Hindlimb muscle (tissue), 1 donor: ENCODE measurements at places on chromosomes 7 and 10.

GRCh38 chr7:131335639-131336381 is 8.1 kb downstream of the MKLN1 start:
- no peak for DNase-seq

- no peak for DNase-seq
Measured at GRCh38 chr10:118737603-118738302, 17.0 kb downstream of the CACUL1 start.

GRCh38 chr10:17236468-17237148 is 8.6 kb downstream of the VIM start:
- DNase-seq, result no peak

GRCh38 chr7:140260352-140261104 is 83.7 kb upstream of the KDM7A start:
- DNase-seq, result peak; percentile 8

DNA sequence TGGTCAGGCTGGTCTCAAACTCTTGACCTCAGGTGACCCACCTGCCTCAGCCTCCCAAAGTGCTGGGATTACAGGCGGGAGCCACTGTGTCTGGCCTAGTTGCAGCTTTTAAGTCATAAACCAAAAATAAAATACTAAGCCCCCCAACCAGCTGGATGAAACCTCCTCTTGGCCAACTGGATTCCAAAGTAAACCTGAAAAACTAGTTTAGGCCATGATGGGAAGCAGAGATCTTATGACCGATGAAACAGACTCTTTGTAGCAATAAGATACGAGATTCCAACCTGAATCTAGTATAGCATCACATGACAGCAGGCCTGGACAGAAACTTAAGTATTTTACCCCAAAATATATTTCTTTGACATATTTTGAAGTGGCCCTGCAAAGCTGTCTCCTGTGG is 9.1 kb upstream of the MCM10 start:
- DNase-seq, result no peak

DNA sequence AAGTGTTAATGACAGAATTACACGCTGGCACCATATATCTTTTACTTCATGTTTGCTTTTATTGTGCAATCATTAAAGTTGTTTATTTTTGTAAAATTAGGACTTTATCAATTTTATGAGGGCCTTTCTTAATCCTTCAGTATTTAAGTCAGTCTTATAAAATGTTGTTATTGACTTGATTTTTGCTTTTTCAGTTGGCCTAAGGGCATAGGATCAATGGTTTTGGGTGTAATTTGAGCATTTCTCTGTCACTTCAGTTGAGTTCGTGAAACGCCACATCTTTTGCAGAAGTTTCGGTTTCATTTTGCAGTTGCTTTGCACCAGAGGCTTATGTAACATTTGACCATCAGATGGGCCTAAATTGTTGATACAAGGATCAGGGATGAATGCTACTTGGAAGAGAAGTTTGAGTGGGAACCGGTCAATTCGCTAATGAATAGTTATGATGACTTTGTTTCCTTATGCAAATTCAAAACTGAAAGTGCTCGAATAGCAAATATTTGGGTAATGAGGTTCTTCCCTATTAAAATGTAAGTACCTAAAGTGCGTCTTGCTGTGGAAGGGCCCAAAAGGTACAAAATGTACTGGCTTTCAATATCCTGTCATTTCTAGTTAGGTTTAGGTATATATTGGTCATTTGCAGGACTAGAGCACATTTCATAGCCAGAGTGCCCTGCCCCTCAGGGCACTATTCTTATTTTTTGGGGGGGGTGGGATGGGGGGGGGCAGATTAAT is 340.9 kb downstream of the LRMDA start:
- DNase-seq, result no peak

GRCh38 chr7:71443191-71443530 is 311.2 kb downstream of the GALNT17 start:
- DNase-seq, result no peak

DNA sequence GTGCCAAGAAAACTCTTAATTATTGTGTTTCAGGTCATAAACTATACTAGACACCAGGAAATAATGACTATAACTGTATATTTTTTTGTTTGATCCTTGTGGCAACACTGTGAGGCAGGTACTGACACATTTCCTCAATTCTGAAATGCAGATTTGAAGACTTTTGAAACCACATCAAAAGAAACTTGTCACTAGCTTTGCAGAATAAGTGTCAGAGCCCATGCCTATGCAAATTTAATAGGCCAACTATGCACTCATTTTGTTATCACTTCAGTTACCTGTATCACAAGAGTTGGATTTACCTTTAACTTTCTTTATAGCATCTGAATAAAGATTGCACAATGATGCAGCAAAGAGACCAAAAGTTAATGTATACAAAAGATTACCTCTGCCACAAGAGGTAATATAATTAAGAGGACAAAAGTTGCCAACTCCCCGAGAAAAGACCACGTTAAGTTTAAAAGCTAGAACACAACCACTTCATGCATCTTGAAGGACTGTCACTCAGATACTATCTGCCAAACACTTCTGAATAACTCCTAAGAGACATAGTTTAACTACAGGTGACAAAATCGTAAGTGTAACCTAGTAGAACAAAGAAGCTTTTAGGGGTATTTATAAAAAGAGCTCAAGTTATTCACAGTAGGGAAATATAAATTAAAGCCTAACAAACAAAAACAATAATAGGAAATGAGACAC is 80.5 kb downstream of the ELAPOR2 start:
- no peak for DNase-seq

GRCh38 chr10:107873007-107873406 is 708.5 kb upstream of the SORCS1 start:
- no peak for DNase-seq

DNA sequence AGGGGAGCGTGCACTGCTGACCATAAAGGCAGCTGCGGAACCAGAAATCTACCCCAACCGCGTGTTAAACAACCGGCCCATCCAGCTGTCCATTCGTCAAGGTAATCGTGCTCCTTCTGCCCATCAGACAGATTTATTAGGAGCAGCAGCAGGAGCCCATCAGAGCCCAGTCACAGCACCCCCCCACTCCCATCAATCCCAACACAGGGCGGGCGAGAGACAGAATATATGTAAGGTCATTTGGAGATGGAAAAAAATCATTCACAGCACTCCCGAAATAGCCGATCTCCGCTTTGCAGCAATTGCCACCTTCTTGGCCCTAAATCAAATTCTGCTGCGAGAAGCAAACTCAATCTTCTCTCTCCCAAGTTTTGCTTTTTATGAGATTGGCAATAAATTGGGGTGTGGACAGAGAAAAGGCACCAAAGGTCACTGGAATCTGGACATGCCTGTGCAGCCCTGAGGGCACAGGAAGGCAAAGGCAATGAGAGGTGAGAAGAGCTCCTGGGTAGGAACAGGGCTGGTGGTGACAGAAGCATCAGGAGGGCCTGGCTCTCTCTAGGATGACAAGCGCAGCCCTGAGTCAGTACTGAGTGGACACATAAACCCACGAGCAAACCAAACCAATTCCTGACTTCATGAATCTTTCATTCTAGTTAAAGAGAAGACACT is 145.0 kb upstream of the ZMIZ1 start:
- no peak for DNase-seq

- DNase-seq, result no peak
Measured at GRCh38 chr10:126334272-126334671, 54.0 kb downstream of the ADAM12 start.

- no peak for DNase-seq
Measured at GRCh38 chr10:54958844-54959243, 157.8 kb upstream of the PCDH15 start.

DNA sequence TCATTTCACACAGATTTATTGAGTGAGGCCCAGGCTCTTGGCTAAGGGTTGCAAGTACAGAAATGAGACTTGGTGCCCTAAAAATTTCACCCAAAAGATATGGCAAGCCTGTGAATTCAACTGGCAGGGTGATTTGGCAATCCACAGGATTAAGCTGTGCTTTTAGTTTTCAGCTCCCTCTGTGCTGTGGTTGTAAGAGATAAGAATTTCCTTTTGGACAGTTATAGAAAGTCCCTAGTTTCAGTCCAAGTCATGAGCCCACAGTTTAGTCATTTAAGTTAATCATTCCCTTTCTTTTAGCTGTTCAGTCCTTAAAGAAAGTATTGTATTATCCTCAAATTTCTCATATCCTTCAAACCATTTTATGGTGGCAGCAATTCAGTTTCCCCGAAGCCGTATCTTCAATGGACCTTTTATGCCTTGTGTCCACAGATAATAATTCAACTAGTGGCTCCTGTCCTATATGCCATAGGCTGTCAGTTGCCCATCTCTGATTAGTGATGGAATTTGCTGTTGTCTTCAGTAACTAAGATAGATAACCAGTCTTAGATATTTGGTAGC is 73.4 kb upstream of the NAMPT start:
- DNase-seq, result no peak

- no peak for DNase-seq
Measured at GRCh38 chr7:158396982-158397862, 190.4 kb downstream of the PTPRN2 start.

GRCh38 chr10:76463111-76463510 is 1031.7 kb downstream of the LRMDA start:
- DNase-seq, result no peak

GRCh38 chr7:34844406-34844805 is 186.4 kb downstream of the NPSR1 start:
- no peak for DNase-seq

DNA sequence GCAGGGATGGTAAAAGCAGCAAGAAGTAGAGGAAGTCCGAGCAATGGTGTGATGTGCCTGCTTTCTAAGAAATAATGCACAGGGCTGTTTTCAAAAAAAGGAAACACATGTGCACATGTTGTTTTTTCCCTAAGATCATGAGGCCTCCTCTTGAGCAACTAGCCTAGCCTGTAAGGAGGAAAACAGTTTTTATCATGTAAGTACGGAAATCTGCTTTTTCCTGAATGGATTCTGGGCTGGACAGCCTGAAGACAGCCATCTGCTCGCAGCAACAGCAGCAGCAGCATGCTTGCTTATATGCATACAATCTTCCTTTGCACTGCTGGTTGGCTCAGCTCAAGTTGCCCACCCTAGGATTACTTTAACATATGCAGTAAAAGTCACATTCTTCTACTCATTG is 87.1 kb downstream of the HIBADH start:
- DNase-seq, result peak; percentile 14

DNA sequence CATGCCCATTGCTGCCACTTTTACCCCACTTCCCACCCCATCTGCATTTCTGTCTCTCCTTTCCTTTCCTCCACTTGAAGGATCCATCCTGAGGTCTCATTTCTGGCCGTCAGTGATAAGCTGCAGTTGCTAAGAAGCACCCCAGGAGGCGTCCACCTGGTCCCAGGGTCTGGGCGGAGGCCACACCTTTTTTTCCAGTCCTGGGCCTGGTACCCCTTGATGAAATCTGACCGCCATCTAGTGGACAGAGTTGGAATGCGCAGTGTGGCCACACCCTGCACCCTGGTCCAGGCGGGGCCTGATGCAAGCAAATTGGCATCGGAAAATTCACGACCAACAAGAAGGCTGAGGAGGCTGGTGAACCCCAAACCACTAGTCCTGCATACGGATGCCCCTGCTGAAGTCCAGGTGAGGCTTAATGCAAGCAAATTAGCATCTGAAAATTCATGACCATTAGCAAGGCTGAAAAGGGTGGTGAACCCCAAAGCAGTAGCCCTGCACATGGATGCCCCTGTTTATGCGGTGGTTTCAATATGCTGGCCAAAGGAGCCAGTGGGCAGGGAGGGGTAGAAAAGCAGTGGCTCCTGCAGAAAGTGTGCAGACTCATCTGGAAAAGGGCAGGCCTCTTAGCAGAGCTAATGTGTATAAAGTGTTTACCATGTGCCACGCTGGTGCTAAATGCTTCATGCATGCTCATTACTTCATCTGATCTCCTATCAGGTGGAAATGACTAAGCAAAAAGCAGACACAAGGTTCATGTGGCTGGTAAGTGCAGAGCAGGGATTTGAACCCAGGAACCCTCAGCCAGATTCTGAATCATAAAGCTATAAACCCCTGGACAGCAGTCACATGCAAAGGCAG is 43.2 kb downstream of the GPAM start:
- DNase-seq, result peak; percentile 45

- no peak for DNase-seq
Measured at GRCh38 chr7:92987095-92987494, 130.7 kb downstream of the SAMD9 start.
